ENCODE measurements at places on chromosomes 1 and 21.
A peak's percentile ranks its signal among the peaks of the same experiment; 100 is the strongest.

GRCh38 chr1:113943028-113943811, 14.1 kb downstream of the HIPK1 start:
- DNase-seq: no peak

- DNase-seq: no peak
Measured at GRCh38 chr1:203331224-203331623, 19.7 kb downstream of the FMOD start.

- no peak for DNase-seq
Measured at GRCh38 chr1:44411861-44412260, 6.8 kb downstream of the RNF220 start.

DNA sequence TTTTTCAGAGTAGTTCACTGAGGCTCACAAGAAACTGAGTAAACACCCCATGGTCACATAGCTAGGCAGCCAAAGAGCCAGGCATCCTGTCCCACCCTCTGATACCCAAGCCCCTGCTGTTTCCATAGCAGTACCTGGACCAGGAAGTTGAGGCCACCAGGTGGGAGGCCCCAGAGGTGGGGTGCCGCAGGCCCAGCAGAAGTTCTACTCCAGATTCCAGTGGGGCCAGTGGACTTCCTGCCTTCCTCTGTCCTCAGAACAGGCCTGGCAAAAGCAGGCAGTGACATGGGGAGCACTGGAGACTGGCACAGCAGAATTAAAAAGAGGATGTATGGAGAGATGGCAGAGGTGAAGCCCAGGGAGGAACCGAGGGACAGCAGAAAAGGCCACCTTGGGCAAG, 19.0 kb downstream of the FOXO6 start:
- DNase-seq: no peak

DNA sequence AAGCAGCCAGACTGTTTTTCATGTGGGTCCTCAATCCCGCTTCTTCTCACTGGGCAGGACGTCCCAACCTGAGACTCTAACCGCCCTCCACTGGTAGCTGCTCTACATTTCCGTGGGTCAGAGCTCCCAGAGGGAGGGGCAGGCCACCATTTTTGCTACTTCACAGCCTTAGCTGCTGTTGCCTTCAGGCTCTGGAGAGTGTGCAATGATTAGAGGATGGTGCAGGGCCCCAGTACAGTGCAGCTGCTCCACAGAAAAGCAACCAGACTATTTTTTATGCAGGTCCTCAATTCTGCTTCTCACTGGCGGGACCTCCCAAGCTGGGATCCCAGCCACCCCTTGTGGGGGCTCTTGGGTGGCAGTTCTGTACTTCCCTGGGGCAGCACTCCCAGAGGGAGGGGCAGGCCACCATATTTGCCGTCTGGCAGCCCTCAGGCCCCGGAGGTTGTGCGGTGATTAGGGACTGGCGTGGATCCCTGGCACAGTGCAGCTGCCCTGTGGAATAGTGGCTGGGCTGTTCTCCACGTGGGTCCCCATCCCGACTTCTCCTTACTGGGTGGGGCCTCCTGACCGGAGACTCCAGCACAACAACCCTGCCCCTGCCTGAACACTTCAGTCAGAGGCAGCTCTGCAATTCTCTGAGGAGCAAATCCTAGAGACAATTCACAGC, 647.6 kb upstream of the PKN2 start:
- DNase-seq: no peak

DNA sequence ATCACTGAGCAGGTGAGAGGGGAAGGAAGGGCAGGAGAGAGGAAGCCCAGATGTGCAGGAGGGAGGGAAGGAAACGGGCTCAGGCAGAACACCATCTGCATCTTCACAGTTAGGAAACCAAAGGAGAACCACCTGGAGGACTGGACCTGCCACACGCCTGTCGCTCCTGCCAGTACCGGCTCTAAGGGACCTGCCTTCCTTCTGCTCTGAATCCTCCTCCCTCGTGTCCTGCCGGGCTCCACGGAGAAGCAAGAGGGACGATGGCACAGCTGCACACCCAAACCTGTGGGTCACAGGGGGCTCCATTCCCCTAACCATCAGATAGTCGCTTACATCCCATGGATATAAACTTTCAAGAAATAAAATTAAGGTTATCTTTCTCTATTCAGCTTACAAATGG, 56.1 kb downstream of the TOR1AIP2 start:
- no peak for DNase-seq

GRCh38 chr1:245742896-245743295, 588.1 kb downstream of the KIF26B start:
- DNase-seq: no peak

DNA sequence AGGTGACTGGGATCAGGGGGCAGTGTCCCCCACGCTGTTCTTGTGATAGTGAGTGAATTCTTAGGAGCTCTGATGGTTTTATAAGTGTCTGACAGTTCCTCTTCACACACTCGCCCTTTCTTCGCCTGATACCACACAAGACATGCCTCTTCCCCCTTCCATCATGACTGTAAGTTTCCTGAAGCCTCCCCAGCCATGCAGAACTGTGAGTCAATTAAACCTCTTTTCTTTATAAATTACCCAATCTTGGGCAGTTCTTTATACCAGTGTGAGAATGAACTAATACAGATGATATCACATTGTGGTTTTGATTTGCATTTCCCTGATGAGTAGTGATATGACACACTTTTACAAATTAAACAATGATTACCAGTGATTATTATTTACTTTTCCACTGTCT, 229.9 kb downstream of the AKT3 start:
- no peak for DNase-seq

- no peak for DNase-seq
Measured at GRCh38 chr1:156546267-156546666, 26.1 kb downstream of the IQGAP3 start.

DNA sequence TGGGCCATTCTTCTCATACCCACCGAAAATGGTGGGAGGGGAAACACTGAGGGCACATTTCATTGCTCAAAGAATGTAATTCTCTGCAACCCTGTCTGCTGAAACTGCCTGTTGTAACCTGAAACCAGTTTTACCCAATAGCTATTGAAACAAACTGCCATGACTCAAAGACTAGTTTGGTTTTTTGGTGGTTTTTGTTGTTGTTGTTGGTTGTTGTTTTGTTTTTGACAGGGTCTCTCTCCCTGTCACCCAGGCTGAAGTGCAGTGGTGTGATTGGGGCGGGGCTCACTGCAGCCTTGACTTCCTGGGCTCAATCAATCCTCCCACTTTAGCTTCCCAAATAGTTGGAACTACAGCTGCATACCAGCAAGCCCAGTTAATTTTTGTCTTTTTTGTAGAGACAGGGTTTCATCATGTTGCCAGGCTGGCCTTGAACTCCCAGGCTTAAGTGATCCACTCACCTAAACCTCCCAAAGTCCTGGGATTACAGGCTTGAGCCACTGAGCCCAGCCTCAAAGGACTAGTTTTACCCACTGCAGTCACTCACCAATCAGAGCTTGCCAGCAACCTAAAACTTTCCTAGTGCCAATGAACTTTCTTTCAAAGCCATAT, 2.1 kb upstream of the IPP start:
- no peak for DNase-seq

GRCh38 chr1:76482272-76482671, 385.0 kb upstream of the ST6GALNAC5 start:
- DNase-seq: no peak

DNA sequence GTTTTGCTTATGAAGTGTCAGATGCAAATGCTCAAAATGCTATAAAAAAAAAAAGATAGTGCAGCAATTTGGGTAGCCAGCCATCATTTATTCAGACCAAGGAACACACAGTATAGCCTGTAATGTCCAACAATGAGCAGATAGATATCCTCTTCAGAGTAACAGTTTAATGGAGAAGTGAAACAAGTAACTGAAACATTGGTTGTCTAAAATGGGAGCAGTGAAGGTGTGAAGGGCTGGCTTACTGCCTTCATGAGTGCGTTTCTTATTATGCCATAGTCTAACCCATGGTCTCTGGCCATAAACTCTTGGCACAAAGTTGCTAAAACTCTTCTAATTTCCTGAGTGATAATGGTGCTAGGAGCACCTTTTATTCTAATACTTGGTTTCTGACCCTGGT, 11.4 kb downstream of the RGS5 start:
- DNase-seq: no peak

DNA sequence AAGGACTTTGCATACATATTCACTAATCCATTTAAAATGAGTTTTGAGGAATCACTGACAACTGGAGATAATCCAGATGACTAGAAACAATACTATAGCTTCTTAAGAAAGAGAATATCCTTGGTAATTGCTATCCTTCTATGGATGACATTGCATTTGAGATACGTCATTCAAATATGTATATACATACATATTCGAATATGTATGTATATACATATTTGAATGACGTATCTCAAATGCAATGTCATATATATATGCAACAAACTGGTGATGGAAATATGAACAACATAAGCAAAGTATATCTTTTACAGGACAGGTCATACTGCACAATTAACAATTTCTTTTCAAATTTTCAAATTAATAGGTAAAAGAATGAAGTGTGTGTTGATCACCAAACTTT, 41.7 kb downstream of the EXTL2 start:
- no peak for DNase-seq

DNA sequence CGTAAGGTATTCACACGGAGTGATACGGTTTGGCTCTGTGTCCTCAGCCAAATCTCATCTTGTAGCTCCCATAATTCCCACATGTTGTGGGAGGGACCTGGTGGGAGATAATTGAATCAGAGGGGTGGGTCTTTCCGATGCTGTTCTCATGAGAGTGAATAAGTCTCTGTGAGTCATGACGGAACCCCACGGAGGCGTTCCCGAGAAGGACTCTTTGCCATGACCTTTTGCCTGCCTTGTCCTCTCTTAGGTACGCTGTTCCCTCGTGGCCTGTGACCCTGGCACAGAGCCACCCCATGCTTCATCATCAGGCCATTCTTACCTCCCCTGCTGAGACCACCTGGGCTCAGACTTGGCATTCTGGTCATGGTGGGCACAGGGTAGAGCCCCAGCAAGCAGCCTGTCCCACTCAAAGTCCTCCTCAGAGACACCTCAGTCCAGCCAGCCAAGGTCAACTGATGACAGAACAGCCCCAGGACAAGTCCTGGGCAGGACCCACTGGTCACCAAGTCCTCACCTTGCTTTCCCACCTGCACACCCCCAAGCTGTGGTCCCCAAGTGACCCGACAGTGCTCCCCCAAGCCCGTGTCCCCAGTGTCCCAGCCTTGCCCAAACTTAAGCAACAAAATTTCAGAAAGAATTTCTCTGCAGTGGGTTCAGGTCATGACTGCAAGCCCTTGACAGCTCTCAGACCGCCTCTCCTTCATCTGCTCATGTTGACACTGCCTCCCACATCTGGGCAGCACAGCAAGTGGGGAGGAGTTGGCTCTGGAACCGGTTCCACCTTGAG, 158.4 kb downstream of the ACTL8 start:
- no peak for DNase-seq

DNA sequence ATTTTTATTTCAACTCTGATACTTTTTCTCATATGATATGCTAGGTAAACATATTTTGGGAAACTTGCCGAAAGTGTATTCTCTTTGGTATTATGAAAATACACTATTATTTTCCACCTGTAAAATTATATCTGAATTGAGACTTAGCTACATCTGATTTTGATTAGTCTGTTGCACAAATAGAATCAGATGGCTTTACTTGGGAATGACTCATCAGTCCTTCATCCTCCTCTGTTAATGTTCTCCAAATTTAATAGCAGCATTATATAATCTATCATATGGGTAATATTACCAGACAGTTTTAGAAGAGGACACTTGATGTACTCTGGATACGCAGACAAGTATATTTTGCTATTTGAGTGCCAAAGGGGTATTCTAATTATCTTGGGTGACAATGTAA, 245.3 kb downstream of the CTH start:
- no peak for DNase-seq

GRCh38 chr1:116139592-116140134, 28.5 kb downstream of the MAB21L3 start:
- no peak for DNase-seq

GRCh38 chr1:234963904-234964702, 164.5 kb downstream of the TOMM20 start:
- DNase-seq: no peak

GRCh38 chr1:23441446-23442148, 17.0 kb upstream of the TCEA3 start:
- DNase-seq: no peak

DNA sequence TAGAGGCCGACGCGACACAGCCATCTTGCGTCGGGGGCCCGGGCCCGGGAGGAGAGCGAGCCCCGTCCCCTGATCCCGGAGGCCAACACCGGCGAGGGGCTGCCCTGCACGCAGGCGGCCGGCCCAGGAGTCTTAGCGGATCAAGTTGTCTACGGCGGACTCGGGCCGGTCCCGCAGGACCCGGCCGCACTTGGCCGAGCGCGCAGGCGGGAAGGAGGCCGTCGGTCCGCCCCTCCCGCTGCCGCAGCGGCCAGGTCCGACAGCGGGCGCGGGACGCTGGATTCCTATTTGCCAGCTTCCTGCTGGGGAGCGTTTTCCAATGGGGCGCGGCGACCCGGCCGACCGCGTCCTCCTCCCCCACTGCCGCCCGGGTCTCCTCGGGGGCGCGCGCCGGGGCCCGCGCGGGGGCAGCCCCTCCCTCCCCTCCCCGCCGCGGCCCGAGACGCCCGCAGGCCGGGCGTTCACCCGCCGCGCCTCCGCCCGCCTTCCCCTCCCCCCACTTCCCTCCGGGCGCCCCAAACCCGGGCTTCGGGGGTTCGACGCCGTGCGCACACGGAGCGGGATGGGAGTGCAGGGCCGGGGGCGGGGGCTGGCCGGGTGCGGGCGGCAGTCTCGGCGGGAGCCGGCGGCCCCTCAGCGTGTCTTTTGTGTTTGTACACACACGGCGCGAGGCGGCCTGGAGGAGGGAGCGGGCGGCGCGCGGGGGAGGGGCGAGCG, 517 bp upstream of the H3-3A start:
- peak; percentile 89 for DNase-seq

GRCh38 chr1:157154940-157155514, 16.8 kb upstream of the ETV3 start:
- DNase-seq: no peak

DNA sequence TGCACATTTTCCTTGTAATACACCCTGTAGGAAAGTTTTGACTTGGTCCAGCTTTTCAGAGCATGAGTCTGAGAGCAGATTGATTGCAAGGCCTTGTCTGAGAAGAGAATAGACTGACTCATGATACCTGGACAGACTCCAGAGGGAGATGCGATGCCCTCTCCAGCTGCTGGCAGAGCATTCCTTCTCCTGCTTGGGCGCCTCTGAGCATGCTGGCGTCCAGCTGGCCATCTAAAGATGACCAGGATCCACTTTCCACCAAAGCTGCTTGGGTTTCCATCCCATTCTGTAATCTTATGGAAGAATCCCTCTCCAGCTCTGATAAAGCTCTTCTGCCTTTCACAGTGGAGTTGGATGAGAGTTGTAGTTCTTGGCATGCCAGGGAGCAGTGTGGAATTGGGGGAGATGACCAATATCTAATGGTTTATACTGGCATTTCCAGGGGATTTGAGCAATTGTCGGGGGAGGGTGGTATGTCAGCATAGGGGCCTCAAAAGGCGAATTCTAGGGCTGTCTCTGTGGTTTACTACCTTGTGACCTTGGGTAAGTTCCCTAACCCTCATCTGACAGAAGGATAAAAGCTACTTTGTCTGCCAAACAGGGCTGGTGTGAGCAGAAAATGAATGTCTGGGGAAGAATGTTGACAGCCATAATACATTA, 19.5 kb downstream of the SZRD1 start:
- DNase-seq: no peak

Data from GM18507 (cell line).